H9 (cell line): ENCODE measurements at places on chromosomes 2 and 18.

- DNase-seq = peak; percentile 50
Measured at GRCh38 chr2:6214471-6214870, 522.3 kb downstream of the SOX11 start.

DNA sequence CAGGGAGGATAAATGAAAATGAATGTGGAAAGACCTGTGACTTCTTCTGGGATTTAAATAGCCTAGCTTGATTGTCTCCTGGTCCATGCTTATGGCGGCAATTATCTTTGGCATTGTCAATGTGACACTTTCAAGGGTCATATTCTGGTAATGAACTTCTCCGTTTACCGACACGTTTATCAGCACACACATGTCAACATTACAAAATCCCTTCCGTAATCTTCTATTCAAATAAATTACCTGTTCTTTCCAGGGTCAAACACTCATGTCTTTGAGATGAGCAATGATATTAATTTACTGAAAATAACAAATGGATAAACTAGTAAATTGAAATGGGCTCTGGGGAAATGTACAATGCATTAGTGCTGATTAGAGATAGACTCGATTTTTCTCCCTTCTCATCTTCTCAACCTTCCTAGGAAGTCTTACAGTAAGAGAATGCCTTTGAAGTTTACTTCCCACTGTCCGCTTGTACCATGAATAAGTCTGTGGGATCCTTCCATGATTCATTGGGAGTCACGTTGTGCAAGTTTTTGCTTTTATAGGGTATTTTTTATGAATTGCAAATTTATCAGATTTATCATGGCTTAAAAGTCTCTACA is 646.3 kb upstream of the LRATD1 start:
- no peak for DNase-seq

- DNase-seq = no peak
Measured at GRCh38 chr18:71287268-71287667, 998.4 kb downstream of the SOCS6 start.

- DNase-seq = peak; percentile 55
Measured at GRCh38 chr2:64189167-64189566, 44.9 kb upstream of the PELI1 start.

- no peak for DNase-seq
Measured at GRCh38 chr2:236638707-236639106, 69.1 kb downstream of the ACKR3 start.

GRCh38 chr2:101038455-101039255 is 36.6 kb downstream of the RPL31 start:
- DNase-seq = peak; percentile 57

DNA sequence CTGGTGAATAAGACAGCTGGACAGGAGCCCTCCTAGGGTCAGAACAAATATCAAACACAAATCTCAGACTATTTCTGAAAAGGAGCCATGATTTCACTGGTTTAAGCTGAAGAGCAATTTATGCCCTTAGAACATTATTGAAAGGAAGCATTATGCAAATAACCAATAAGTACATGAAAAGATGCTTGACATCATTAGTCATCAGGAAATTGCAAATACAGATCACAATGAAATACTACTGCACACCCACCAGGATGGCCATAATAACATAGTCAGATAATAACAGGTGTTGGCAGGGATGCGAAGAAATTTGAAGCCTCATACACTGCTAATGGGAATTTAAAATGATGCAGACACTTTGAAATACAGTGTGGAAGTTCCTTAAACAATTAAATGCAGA is 176.4 kb upstream of the RAB6C start:
- no peak for DNase-seq

- DNase-seq = no peak
Measured at GRCh38 chr2:38375696-38376345, 1.3 kb downstream of the ATL2 start.

DNA sequence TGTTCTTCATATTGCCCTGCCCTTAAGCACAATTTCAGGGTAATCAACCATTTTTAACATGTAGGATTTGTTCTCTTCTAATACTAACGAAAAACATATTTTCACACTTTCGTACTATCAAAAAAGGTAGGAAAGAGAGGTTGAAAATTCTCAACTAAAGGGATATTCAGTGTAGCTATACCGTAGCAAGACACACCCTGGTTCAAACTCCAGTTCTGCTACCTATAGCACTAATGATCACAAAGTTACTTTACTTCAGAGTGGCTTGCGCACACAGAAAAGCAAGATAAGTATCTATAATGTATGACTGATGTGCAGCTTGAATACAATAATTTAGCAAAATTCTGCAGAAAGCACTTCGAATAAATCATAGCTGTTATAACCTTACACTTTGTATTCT is 125.8 kb upstream of the CD226 start:
- no peak for DNase-seq

GRCh38 chr2:65458999-65459398 is 26.6 kb upstream of the SPRED2 start:
- DNase-seq = no peak

GRCh38 chr2:72846171-72847095 is 20.6 kb upstream of the EXOC6B start:
- no peak for DNase-seq
